ENCODE measurements at places on chromosomes 3 and 15.

DNA sequence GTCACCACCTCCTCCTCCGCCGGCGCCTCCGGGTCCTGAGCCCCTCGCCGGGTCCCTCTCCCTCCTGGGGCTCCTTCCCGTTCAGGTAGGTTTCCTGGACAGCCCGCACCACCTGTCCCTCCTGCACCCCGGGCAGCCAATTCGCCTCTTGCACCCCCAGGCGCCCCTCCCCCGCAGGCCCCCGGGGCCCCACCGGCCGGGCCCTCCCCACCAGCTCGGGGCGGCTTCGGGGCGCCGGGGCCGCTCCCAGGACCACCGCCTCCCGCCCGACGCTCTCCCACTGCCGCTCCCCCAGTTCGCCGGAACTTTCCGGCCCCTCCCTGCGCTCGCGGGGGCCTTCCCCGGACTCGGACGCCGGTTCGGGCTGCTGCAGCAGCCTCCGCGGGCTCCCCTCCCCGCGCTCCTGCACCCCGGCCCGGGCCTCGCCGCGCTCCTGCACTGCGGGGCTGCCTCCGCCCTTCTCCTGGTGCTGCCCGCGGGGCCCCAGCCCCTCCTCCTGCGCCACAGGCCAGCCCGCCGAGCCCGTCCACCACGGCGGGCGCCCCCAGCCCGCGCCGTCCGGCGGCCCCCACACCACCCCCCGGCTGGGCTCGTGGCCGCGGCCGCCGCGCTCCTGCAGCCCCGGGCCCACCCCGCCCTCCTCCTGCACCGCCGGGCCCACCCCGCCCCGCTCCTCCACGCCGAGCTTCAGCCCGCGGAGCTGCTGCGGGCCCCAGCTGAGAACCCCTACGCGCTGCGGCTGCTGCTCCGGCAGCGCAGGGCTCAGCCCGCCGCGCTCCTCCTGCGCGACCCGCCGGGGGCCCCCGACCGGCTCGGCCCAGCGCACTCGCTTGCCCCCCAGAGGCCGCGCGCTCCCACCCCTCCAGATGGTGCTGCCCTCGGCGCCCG is 587 bp upstream of the TNK2 start:
- no peak for DNase-seq

- DNase-seq: no peak
Observed at GRCh38 chr3:67349551-67350174, 304.7 kb downstream of the SUCLG2 start.

DNA sequence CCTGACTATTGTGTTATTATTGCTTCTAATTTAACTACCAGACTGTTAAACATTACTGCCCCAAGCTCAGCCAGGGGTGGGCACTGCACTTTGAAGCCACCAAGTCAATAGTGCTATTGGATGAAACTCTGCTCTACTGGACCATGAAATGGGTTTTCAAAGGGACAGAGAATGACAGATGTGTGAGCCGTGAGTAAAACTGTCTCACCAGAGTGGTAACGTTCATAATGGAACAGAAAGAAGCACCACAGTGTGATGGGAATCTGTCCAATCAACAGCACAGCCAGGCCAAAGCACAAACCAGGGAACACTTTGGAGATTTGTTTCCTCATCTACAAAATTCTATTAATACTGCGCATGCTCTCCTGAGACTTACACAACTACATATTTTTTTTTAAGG is 171.8 kb upstream of the LPP start:
- no peak for DNase-seq

DNA sequence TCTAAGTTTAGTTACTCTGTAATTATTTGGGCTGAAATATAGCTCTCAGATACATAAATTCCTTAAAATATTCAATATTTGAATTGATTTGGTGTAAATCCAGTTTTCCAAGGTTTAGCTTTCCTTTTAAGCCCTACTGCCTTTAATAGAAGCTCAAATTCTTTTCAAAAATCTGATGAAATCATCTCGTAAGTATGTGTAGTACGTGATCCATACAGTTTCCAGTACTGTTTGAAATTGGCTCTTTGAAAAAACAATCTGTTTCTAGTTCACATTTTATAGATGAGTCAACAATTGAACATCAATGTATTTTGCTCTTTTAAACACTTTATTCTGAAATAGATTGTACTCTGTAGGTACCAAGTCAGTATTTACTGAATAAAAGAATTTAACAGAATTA is 84.2 kb downstream of the LRRC49 start:
- DNase-seq: no peak

DNA sequence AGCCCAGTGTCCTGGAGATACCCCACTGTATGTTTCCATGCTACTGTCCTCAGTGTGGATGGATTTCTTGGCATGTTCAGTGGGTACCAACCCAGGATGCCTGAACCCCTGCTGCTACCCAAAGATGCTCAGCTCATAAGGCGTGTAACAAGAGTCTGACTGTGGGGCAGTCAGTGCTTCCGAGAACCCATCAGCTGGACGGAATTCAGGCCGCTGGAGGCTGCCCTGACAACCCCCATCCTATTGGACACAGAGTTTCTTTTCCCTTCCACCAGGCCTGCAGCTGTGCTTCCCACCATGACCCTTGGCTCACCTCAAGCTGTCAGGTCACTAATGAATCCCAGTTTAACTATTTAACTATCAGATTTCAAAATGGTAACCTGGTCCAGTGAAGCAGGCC is 224.1 kb upstream of the FEZF2 start:
- no peak for DNase-seq

GRCh38 chr3:86989611-86990010 is 1.3 kb downstream of the VGLL3 start:
- DNase-seq: no peak

DNA sequence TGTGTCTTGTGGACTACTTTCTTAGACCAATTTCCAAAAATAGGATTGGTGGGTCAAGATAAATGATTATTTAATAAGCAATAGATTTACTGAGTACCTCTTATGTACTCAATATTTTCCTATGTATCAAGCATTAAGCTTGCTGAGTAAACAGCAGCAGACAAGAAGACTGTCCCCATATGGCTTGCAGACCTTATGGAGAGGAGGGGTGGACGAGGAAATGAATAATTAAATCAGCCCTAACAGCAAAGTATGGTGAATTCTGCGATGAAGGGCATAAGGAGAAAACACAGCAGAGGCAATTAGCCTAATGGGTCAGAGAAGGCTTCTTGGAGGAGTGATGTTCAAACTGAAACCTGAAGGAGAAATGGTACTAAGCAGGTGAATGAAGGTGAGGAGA is 45.1 kb downstream of the ACP3 start:
- DNase-seq: no peak

- DNase-seq: no peak
Observed at GRCh38 chr3:179266701-179267211, 15.8 kb upstream of the KCNMB3 start.

DNA sequence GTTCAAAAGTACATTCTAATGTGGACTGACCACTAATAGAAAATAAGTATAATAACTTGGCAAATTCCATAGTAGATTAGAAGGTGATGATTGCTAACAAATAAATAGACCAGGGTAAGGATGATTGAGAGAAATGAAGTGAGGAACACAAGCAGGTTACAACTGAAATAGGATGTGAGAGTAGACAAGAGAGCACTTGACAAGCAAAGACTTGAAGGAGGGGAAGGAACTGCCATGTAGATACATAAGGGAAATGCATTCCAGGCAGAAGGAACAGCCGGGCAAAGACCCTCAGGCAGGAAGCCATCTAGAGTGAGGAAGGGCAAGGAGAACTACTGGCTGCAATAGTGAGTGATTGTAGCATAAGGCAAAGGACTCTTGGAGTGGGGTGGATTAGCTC is 5.0 kb downstream of the PLA1A start:
- DNase-seq: no peak
